ENCODE measurements at places on chromosomes 7 and 10.
A peak's percentile ranks its signal among the peaks of the same experiment; 100 is the strongest.

DNA sequence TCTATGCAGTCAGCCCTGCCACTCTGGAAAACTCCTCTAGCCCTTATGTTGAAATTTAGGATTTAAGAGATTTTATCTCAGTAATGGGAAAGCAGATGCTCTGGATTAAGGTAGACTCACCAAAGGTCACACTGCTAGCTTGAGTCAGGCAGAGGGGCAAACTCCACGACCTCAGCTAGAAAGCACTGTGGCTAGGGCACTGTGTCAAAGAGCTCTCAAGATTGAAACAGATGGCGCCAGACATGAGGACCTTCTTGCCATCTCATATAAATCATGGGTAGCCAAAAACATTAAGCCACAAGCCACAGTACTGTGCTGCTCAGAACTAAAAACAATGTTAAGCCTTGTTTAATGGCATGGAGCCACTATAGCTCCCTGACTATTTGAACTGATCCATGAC lies 188.7 kb downstream of the DNAJC1 start:
- no peak for DNase-seq

DNA sequence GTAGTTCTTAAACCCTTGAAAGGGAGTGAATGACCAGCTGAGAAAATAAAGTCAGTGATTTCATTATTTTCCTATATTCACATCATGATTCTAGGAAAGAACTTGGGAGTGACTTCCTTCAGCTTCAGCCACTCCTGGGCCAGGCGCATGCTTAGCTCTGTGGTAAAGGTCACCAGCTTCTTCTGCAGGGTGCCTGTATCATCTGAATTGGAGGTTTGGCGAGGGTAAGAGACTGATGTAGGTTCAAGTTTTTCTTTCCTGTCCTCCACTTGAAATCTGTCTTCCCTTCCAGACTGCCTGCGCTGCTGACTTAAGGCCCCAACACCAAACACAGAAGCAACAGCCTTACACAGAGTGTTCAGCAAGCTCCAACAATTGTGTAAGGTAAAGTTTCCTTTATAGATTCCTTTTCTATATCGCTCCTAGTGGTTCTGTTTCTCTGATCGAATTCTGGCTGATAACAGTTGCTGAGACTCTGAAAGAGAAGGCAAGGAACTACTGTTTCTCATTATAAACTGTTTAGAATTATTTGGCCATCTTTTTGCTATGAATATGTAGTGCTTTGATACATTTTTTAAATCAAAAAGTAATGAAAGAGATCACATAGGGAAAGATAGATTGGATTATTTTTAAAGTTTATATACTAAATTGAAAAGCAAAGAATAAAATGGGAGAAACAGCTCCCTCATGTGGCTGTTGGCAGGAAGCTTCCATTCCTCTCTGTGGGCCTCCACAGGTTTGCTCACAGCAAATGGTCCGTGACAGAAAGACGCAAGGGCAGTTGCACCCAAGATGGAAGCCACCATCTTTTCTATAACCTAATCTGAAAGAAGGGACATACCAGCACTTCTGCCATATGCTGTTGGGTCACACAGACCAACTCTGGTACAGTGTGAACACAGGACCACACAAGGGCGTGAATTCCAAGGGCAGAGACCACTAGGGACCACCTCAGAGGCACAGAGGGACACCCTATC lies 14.0 kb downstream of the GATAD1 start:
- no peak for DNase-seq

GRCh38 chr10:112712536-112712935 lies 237.5 kb upstream of the TCF7L2 start:
- DNase-seq, result no peak

DNA sequence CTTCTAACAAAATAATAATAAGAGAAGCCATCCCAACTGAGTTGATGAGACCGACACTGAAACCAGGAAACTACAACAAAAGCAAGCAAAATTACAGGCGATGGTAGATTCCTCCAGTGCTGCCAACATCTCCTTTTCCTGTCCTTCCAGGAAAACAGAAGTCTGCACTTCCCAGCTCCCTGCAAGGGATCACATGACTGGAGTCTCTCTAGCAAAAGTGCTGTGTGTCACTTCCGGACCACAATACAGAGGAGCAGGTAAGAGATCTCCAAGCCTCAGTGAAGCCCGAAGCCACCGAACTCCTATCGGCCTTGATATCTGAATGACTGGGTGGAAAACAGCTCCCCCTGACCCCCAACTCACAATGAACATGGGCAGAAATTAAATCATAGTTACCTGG lies 63.2 kb downstream of the SMURF1 start:
- no peak for DNase-seq

DNA sequence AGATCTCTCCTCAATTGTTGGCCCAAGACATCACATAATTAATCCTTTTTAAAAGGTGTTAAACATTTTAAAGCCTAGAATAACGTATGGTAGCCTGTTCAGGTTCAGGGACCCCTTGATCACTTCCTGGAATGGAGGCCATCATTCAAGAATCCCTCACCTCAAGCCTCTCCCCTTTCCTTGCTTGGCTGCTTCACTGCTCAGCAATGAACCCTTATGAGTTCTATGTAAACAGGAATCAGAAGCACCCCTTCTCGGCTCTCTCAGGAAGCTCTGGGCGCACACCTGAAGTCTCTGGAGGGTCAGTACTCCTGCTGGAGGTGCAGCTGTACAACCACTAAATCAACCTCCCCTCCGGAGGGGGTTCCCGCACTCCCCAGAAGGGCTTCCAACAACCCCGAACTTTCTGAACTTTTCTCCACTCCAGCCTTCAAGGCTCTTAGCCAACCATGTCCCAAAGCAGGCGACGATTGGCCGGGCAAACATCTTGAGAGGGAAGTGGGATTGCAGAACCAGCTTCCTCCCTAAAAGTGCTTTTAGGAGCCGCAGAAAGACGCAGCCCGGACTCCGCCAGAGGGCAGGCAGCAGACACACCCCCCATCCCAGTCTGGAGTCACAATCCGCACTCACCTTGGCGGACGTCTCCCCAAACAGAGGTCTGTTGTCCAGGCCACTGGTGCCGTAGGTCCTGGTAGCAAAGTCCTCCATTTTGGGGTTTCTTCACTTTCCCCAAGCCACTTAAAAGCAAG lies 562 bp downstream of the TMEM243 start:
- DNase-seq, result peak; percentile 53

DNA sequence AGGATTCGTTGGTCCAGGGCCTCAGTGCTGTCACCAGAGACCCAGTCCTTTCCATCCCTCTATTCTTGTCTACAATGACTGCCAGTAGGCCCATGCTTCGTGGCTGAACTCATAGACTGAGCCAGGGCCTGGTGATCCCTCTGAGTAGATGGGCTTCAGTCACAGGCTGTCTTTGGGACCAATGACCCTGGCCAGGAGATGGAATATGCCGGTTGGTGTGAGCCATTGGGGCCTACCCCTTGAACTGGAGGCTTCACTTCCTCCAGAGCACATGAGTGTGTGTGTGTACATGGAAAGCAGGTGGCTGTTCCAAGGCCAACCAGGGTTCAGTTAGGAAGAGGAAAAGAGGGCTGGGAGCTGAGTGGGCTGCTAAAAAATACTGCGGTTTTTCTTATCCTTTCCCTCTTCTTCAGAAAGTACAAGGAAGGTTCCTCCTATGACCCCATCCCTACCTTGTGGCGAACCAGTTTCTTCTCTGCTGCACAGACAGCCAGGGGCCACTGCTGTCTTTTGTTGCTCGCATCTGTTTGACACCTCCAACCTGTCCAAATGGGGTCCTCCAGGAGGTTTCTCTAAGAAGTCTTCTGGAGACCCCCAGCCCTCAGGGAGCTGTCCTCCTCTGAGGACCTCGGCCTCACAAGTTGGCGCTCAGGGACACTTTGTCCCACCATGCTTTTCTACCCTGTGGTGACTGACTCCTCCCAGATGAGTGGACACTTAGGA lies 36.6 kb downstream of the ADRA2A start:
- no peak for DNase-seq

DNA sequence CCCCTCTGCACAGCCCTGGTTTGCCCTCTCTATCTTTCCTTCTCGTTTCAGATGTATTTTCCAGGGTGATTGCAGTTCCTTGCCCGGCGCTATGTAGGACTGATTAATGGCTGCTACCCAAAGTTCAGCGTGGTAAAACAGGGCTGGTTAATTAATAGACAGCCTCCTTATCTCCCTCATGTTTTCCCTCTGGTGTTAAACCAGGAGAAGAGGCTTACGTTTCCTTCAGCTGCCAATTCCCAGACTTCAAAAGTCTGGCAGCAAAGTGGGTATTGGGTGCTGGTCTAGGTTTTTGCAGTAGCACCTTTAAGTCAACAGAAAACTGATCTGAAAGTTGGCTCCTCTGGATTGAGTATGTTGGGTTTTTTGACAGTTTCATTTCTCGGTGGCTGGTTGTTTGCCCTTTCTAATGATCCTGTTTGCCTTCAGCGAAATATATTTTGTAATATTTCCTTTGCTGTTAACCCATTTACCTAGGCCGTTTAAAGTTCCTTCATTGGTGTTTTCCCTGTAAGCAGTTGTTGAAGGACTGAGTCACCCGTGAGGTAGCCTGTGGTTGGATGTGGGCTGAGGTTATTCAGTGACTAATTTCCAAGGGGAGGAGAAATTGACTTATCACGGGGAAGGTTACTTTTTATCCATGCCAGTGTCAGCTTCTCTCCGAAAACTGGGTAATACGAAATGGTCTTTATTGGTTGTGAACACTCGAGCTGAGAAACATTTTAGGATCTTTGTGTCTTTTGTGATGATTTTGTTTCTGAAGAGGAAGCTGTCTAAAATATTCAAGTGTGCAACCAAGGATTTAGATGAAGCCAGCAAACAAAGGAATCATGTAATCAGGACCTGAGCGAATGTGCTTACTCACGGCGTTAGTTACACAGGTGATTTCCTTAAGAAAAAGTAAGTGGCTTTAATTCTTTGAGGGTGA lies 257.2 kb downstream of the KIAA1217 start:
- no peak for DNase-seq

DNA sequence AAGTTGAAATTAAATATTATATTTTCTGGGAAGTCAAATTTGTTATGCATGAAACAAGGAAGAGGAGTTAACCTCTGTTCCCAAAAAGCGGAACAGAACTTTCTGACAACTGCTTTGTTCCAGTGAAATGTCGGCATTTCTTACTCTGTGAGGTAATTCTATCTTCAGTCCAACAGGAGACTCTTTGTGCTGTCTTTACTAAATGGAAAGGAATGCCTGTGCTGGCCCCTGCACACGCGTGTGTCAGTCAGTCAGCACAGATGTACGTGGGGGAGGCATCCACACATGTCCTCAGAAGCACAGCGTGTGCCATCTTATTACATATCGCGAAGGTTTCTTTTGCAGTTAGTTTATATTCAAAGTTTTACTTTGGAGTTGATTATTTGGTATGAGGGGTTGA lies 37.5 kb downstream of the NET1 start:
- no peak for DNase-seq

Measured in globus pallidus (tissue), 1 donor.